ENCODE measurements at places on chromosomes 13 and 19.
A peak's percentile ranks its signal among the peaks of the same experiment; 100 is the strongest.

- no peak for DNase-seq
These were observed 58.1 kb downstream of the MRPL57 start for GRCh38 chr13:21234526-21234925.

- DNase-seq = peak; percentile 89
These were observed 2.7 kb downstream of the VSTM2B start for GRCh38 chr19:29528350-29528945.

DNA sequence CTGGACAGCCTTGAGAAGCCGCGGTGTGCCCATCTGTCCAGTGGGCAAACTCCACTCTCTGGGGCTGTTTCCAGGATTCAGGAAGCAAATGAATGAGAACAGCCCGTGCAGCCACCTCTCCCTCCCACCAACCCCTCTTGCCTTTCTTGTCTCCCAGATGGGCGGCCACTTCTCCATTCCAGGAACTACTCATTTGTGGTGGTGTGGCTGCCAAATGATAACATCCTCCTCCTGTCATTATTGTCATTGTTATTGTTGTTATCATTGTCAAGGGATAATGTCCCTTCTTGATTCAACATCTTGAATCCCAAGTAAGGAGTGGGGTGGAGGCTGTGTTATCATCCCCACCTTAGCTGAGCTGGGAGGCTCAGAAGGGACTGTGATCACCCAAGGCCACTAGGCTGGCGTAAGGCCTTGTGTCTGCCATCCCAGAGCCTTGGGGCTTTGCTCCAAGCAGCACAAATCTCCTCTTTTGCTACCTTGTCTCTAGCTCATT is 1.6 kb downstream of the DNM2 start:
- DNase-seq = no peak

- no peak for DNase-seq
These were observed 85.3 kb upstream of the FRY start for GRCh38 chr13:31946091-31946770.

GRCh38 chr13:31611214-31611613 is 128.1 kb upstream of the RXFP2 start:
- no peak for DNase-seq

- no peak for DNase-seq
These were observed 42.7 kb downstream of the ACTN4 start for GRCh38 chr19:38690146-38690545.

DNA sequence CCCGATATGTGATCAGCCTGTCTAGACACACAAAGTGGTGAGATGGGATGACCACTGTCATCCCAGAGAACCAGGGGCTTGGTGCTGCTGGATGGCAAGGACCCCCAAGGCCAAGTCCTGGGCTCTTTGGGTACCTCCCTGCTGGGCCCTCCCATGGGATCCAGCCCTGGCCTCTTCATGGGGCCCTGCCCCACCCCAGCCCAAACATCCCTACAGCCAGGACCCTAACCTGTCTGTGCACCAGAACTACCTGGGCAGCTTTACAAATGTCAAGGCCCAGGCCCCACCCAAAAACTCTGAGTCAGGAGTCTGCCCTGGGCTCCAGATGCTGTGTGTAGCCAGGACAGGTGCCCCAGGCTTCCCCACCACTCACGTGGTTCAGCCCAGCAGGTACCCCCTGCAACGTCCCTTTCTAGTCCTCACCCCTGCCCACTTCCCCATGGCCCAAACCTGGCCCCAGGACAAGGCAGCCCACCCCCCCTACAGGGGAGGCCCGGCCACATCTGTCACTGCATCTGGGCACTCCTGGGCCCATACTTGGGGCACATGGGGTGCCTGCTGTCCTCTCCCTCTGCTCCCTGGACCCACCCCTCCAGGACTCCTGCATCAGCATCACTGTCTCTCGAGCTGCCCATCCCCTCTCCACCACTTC is 233.5 kb downstream of the TUBA3C start:
- DNase-seq = no peak

DNA sequence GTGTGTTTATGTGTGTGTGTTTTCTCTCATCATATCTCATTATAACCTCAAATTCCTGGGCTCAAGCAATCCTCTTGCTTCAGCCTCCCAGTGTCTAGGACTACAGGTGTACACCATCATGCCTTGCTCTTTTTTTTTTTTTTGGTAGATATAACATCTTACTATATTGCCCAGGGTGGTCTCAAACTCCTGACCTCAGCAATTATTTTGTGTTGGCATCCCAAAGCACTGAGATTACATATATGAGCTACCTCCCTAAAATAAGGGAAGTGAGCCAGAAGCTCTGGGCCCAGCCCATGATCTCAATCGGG is 448 bp upstream of the ZNF543 start:
- DNase-seq = no peak
